ENCODE measurements at places on chromosomes 13 and 19. TPM values are rescaled to one million over a fixed set of nuclear protein-coding genes. Genes with fewer than 3 reads are reported as not detected.

The ZNF560 gene
- polyA plus RNA-seq, result 0.56 TPM

The NALCN gene
- 1.5 TPM for polyA plus RNA-seq

The LGI4 gene
- polyA plus RNA-seq, result 2.4 TPM

The NANOS3 gene
- polyA plus RNA-seq, result 1.8 TPM

The ZNF177 gene
- 10.0 TPM for polyA plus RNA-seq

The PTPRS gene
- 79.6 TPM for polyA plus RNA-seq

The FPR2 gene
- 0.33 TPM for polyA plus RNA-seq

The C5AR2 gene
- polyA plus RNA-seq, result 0.29 TPM

The B9D2 gene
- 10.4 TPM for polyA plus RNA-seq

The LILRB4 gene
- polyA plus RNA-seq, result 0.61 TPM

The GNA15 gene
- polyA plus RNA-seq, result 0.81 TPM

The CGB3 gene
- polyA plus RNA-seq, result not detected

The PSG4 gene
- not detected for polyA plus RNA-seq

The C5AR1 gene
- 3.4 TPM for polyA plus RNA-seq

The ACER1 gene
- polyA plus RNA-seq, result 0.23 TPM

The PPAN gene
- 24.7 TPM for polyA plus RNA-seq

The CNOT3 gene
- 66.6 TPM for polyA plus RNA-seq

The KCNRG gene
- 1.1 TPM for polyA plus RNA-seq

The LILRA2 gene
- polyA plus RNA-seq, result 1.4 TPM

The CYP2F1 gene
- not detected for polyA plus RNA-seq

The CEACAM1 gene
- polyA plus RNA-seq, result 9.7 TPM

The WDR87 gene
- polyA plus RNA-seq, result 0.02 TPM

The PVR gene
- polyA plus RNA-seq, result 31.9 TPM

The IQCN gene
- polyA plus RNA-seq, result 6.6 TPM

The ZNF583 gene
- 11.2 TPM for polyA plus RNA-seq

The PSG6 gene
- polyA plus RNA-seq, result not detected

The ZNF536 gene
- 2.7 TPM for polyA plus RNA-seq

The CBARP gene
- polyA plus RNA-seq, result 1.5 TPM

The ZNF285 gene
- polyA plus RNA-seq, result 12.1 TPM

The ZNF175 gene
- 15.8 TPM for polyA plus RNA-seq

The ATP12A gene
- polyA plus RNA-seq, result 12.1 TPM

The KLK14 gene
- polyA plus RNA-seq, result 0.51 TPM

The BICRA gene
- 16.5 TPM for polyA plus RNA-seq
